ENCODE measurements at places on chromosomes 2 and 18. TPM values are rescaled to one million over a fixed set of nuclear protein-coding genes. Genes with fewer than 3 reads are reported as not detected.

Gene C2orf81
- total RNA-seq: 2.7 TPM

Gene FEV
- total RNA-seq: not detected

DNA sequence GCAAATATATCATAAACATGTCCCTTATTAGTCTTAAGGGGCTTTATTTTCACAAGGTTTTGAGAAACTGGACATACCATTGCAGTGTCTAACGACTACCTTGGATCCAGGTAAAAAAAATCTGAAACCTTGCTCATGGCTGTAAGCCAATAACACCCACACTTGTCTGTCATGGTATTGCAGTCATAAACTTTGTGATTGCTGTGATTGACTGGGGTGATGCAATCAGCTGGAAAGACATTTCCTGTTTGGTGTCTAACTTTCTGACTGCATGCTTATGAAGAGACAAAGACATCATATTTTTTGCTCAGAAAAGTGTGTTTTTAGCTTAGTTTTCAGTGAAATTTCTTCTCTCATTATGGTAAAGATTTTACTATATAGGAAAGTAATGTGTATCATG lies 635.0 kb downstream of the TSN start:
- no peaks in the 10 kb centered on the region for H3K27me3 ChIP-seq
- no peaks in the 10 kb centered on the region for H3K4me1 ChIP-seq
- no peak overlapping the region for H3K4me3 ChIP-seq
- H3K27ac ChIP-seq: no peak overlapping the region
- no peak for DNase-seq

GRCh38 chr2:118225666-118226065 lies 137.4 kb downstream of the INSIG2 start:
- DNase-seq: peak; percentile 34
- no peak overlapping the region for H3K4me3 ChIP-seq
- peaks cover 15% of the 10 kb centered on the region for H3K4me1 ChIP-seq
- no peaks in the 10 kb centered on the region for H3K36me3 ChIP-seq
- H3K27ac ChIP-seq: no peak overlapping the region
- peaks cover 8% of the 10 kb centered on the region for H3K27me3 ChIP-seq

DNA sequence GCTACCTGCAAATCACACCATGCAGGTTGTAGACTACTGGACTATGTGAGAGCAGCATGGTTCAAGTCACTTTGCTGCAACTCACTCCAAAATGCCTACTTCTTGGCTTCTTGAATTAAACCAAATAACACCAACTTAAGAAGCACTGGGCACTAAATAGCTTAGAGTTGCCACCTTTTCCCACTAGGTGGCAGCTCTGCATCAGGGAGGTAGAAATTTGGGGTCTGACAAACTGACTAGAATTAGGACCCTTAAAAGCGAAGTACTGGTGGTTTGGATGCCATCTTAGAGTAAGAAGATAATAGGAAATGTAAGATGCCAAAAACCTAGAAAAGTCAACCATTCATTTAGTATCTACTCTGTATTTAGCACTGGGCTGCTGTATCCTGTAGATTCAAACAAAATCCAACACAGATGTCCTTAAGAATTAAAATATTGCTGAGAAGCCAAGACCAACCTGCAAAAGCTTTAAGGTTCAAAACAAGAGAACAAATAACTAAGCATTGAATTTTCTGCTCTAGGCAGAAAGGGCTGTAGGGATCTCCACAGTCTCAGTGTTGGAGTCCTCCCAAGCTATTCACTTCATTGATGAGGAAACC lies 65.5 kb downstream of the CCBE1 start:
- H3K4me3 ChIP-seq: no peak overlapping the region
- no peaks in the 10 kb centered on the region for H3K27me3 ChIP-seq
- DNase-seq: no peak

GRCh38 chr2:122081751-122082150 lies 326.3 kb downstream of the TSN start:
- H3K4me3 ChIP-seq: no peak overlapping the region
- H3K4me1 ChIP-seq: no peaks in the 10 kb centered on the region
- peak; percentile 20 for DNase-seq
- H3K27me3 ChIP-seq: no peaks in the 10 kb centered on the region

DNA sequence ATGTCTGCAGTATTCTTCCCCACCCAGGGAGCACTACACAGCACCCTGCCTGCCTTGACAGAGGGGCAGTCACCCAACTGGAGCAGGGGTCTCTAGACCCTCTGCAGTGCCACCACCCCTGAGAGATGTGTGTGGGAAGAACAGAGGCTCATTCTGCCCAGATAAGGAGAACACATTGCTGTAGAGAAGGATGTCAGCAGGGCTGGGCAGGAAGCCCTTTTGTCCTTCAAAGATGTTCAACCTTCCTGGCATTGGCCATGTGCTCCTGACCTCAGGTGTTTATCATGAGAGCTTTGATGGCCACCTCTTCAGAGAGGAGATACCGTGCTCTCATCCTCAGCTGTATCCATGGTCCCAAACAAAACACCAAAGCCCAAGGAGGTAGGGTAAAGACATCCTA lies 4.6 kb upstream of the TEX51 start:
- H3K4me3 ChIP-seq: no peak overlapping the region
- H3K4me1 ChIP-seq: no peaks in the 10 kb centered on the region
- H3K27ac ChIP-seq: no peak overlapping the region
- DNase-seq: peak; percentile 64
- H3K27me3 ChIP-seq: no peaks in the 10 kb centered on the region
- H3K36me3 ChIP-seq: no peaks in the 10 kb centered on the region

GRCh38 chr18:33210575-33211189 lies 229.8 kb downstream of the CCDC178 start:
- no peaks in the 10 kb centered on the region for H3K27me3 ChIP-seq
- no peak overlapping the region for H3K27ac ChIP-seq
- no peak overlapping the region for H3K4me3 ChIP-seq
- H3K36me3 ChIP-seq: no peaks in the 10 kb centered on the region

DNA sequence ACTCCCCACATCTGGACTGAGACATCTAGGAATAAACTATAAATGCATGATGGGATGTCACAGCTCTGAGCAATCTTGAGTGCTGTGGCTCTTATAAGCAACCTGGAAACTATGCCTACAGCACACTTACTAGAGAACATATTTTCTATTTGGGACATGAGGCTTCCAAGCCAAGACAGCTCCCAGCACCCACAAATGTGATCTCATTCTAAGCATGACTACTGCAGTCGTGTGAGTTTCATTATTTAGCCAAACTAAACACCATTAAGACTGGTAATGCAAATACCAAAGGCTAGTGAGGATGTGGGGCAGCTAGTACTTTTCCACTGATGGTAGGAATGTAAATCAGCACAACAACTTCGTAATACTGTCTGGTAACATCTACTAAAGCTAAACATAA lies 72.5 kb downstream of the RTTN start:
- H3K4me3 ChIP-seq: no peak overlapping the region
- no peak overlapping the region for H3K27ac ChIP-seq
- H3K36me3 ChIP-seq: no peaks in the 10 kb centered on the region

All from vagina (tissue), 2 donors.